ENCODE measurements at places on chromosomes 1 and 21. TPM values are rescaled to one million over a fixed set of nuclear protein-coding genes. Genes with fewer than 3 reads are reported as not detected.

GRCh38 chr1:182173808-182174512, 112.4 kb upstream of the ZNF648 start:
- no peaks in the 10 kb centered on the region for H3K4me1 ChIP-seq
- no peak overlapping the region for H3K27ac ChIP-seq
- H3K4me3 ChIP-seq, result no peak overlapping the region
- H3K27me3 ChIP-seq, result no peaks in the 10 kb centered on the region
- H3K36me3 ChIP-seq, result no peaks in the 10 kb centered on the region

DNA sequence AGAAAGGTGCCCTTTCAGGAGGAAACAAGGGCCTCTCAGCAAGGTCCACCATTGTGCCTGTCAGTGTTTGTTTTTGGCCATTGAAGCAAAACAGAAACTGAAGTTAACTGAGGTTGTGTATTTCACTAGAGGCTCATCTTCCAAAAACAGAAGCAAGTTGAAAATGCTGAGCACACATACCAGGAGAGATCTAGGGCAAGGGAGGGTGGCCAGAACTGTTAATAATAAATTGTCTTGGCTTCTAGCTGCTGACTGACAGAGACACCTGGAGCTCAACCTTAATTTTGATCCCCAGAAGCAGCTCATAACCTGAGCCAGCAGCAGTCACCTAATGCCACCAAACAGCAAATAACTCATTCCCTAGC, 5.2 kb downstream of the AGMAT start:
- DNase-seq, result no peak
- H3K36me3 ChIP-seq, result no peaks in the 10 kb centered on the region
- H3K4me1 ChIP-seq, result peaks cover 22% of the 10 kb centered on the region
- peaks cover 3% of the 10 kb centered on the region for H3K27me3 ChIP-seq
- H3K4me3 ChIP-seq, result no peak overlapping the region
- H3K27ac ChIP-seq, result peak overlapping the region; percentile 10

DNA sequence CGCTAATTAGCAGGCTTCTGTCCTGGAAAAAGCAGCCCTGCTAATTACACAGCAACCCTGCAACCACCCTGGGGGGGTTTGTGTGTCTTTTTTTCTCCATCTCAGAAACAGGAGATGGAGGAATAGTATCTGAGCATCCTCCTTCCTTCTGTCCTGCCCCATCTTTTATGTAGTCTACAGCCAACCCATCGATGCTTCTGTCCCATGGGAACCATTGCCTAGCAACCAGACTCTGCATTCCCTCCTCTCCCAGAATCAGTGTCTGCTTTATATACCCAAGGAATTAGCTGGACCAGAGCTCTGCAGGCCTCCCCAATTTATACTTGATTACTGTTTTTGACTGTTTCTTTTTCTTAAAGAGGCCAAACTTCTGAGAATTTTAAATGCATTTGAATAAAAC, 35.1 kb downstream of the LRRC38 start:
- H3K36me3 ChIP-seq, result no peaks in the 10 kb centered on the region
- no peak overlapping the region for H3K27ac ChIP-seq
- H3K27me3 ChIP-seq, result no peaks in the 10 kb centered on the region

- H3K27me3 ChIP-seq, result peaks cover 2% of the 10 kb centered on the region
- no peak overlapping the region for H3K4me3 ChIP-seq
- H3K4me1 ChIP-seq, result peaks cover 4% of the 10 kb centered on the region
Measured at GRCh38 chr1:246332078-246332477, 175.0 kb downstream of the SMYD3 start.

DNA sequence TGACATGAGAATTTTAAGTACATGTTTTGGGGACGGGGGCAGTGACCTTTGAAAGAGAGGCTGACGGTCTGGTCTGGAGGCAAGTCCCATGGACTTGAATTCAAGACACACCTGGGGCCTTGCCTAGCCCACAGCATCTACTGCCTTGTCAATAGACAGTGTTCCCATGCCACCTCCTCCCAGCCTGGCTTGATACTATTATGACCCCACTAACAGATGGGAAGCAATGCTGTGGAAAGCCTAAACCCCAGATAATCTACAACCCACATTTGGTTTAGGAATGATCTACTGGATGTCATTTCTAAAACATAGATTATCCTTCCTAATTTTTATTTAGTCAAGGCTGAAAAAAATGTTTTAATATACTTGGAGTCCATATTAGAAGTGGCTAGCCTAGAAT, 17.8 kb upstream of the NFASC start:
- no peaks in the 10 kb centered on the region for H3K4me1 ChIP-seq
- H3K4me3 ChIP-seq, result no peak overlapping the region
- H3K27me3 ChIP-seq, result no peaks in the 10 kb centered on the region
- H3K36me3 ChIP-seq, result no peaks in the 10 kb centered on the region

CA6 gene
- not detected for polyA plus RNA-seq

- H3K4me1 ChIP-seq, result no peaks in the 10 kb centered on the region
- H3K36me3 ChIP-seq, result no peaks in the 10 kb centered on the region
- H3K4me3 ChIP-seq, result no peak overlapping the region
- H3K27me3 ChIP-seq, result peaks cover 5% of the 10 kb centered on the region
- H3K27ac ChIP-seq, result no peak overlapping the region
Measured at GRCh38 chr1:181918880-181919525, 142.5 kb downstream of the ZNF648 start.

PM20D1 gene
- polyA plus RNA-seq, result 2.6 TPM

DNA sequence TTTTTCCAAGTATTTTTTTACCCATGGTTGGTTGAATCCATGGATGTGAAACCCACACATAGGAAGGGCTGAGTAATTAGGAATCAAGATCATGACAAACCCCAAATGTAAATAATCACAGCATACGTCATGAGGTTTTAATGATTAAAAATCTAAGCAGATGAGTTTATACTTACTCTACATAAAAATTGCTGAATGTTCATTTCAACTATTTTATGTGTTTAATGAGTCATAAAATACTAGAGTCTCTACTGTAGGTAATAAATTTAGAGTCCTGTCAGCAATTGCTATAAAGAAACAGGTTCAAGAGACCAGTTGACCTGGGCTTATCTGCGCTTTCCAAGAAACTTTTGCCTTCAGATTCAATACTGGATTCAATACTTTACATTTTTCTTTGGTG, 18.2 kb downstream of the CTH start:
- H3K36me3 ChIP-seq, result peaks cover 6% of the 10 kb centered on the region
- no peak overlapping the region for H3K27ac ChIP-seq
- no peaks in the 10 kb centered on the region for H3K4me1 ChIP-seq
- no peak for DNase-seq
- H3K4me3 ChIP-seq, result no peak overlapping the region

FCRLB gene
- 6.7 TPM for polyA plus RNA-seq

GRCh38 chr21:18449605-18450550, 46.3 kb upstream of the TMPRSS15 start:
- no peaks in the 10 kb centered on the region for H3K4me1 ChIP-seq
- H3K27me3 ChIP-seq, result no peaks in the 10 kb centered on the region
- DNase-seq, result no peak

NECTIN4 gene
- not detected for polyA plus RNA-seq

GRCh38 chr21:45293220-45293725, 5.6 kb upstream of the POFUT2 start:
- H3K36me3 ChIP-seq, result no peaks in the 10 kb centered on the region
- no peak for DNase-seq
- H3K4me3 ChIP-seq, result no peak overlapping the region
- H3K27me3 ChIP-seq, result peaks cover 5% of the 10 kb centered on the region

GOLT1A gene
- not detected for polyA plus RNA-seq

DNA sequence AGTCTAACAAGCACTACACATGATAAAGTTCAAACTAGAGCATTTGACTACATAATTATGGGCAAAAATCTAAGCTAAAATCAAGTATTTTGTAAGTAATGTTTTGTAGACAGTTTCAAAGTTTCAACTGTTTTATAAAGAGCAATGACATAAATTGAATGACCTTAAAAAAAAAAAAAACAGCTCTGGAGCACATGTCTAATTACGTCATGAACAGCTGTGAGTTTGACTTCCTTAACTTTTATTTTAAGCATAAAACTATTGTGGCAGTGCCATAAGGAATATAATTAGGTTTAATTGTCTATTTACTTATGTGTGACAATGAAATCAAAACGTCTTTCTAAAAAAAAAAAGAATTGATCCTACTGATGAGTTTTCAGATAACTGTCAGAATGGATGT, 272.5 kb upstream of the LRRC7 start:
- no peaks in the 10 kb centered on the region for H3K36me3 ChIP-seq
- no peak overlapping the region for H3K27ac ChIP-seq
- H3K27me3 ChIP-seq, result no peaks in the 10 kb centered on the region
- no peak overlapping the region for H3K4me3 ChIP-seq
- no peaks in the 10 kb centered on the region for H3K4me1 ChIP-seq
- DNase-seq, result no peak

GSTM4 gene
- 33.4 TPM for polyA plus RNA-seq

- H3K4me3 ChIP-seq, result no peak overlapping the region
- DNase-seq, result no peak
- H3K4me1 ChIP-seq, result peaks cover 29% of the 10 kb centered on the region
- no peaks in the 10 kb centered on the region for H3K27me3 ChIP-seq
- no peak overlapping the region for H3K27ac ChIP-seq
Measured at GRCh38 chr1:150156868-150157603, 7.3 kb downstream of the PLEKHO1 start.

- no peak overlapping the region for H3K27ac ChIP-seq
- no peaks in the 10 kb centered on the region for H3K4me1 ChIP-seq
- peak; percentile 38 for DNase-seq
- no peak overlapping the region for H3K4me3 ChIP-seq
- H3K27me3 ChIP-seq, result peaks cover 6% of the 10 kb centered on the region
Measured at GRCh38 chr1:201408176-201408833, 9.2 kb upstream of the LAD1 start.

PGLYRP3 gene
- polyA plus RNA-seq, result not detected

DNA sequence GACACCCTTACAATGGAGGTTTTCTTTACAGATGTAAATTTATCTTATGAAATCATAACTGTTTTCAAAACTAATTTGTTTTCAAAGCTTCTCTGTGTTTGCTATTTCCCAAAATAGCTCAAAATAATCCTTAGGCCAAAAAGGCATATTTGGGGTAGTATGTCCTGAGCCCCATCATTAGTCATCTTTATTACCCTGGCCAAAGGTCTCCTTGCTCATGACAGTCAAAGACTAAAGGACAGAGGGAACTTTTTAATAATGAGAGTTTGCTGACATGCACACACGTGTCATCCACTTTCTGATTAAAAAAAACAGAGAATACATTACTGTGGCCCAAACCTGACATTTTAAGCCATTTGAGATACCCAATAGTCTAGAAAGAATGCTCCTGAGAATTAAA, 221.9 kb upstream of the DUSP10 start:
- no peaks in the 10 kb centered on the region for H3K36me3 ChIP-seq
- peaks cover 18% of the 10 kb centered on the region for H3K4me1 ChIP-seq
- no peaks in the 10 kb centered on the region for H3K27me3 ChIP-seq
- no peak for DNase-seq

DNA sequence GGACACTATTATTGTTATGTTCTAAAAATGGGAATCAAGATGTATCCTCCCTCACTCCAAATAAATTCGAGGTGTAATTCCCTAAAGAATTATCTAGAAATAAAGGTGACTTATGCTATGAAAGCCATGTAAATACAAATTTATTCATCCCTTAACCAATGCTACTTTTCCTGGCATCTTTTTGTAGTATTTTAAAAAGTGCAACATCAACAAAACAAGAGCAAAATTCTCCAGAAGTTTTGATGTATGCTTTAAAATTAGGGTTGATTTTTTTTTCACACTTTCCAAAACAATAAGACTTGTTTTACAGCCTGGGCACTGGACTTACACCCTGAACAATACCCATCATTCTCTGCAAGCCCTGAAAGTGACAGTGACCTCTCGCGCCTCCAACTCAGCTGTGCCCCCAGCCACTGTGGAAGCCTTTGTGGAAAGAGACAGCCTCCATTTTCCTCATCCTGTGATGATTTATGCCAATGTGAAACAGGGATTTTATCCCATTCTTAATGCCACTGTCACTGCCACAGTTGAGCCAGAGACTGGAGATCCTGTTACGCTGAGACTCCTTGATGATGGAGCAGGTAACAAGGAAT, 21.4 kb upstream of the CLCA1 start:
- DNase-seq, result no peak
- no peaks in the 10 kb centered on the region for H3K36me3 ChIP-seq
- H3K4me3 ChIP-seq, result no peak overlapping the region
- no peaks in the 10 kb centered on the region for H3K4me1 ChIP-seq

DNA sequence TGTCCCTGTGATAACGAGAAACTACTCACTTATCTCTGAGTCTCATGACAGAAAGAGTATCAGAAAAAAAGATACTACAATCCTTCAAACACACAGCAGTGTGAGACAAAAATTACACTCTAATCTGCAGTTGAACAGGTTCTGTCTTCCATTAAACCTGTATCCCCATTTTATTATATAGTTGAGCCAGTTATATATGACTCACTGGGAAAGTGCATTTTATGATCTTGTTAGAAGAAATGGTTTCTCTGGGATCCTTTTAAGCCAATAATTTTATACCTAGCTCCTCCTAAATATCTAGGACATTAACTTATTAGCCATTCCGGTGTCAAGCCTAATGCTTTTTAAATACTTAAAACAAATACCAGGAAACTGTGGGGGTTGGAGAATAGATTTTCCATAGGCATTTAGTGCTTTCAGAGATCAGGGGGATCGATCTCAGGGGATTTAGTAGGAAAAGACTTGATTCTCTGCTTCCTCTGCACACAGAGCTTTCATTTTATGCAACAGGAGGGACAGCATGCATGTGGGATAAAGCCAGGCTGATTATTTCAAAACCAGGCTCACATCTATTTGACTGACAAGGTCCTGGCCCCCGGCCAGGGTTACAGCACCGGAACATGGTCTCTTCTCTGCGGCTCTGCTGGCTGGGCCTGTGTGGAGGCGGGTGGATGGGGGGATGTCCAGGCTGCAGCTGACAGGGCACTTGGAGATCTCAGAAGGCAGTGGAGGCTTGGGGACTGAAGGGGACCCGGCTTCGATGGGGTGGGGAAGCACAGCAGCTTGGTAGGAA, 310.6 kb downstream of the DISC1 start:
- H3K36me3 ChIP-seq, result peaks cover 4% of the 10 kb centered on the region
- H3K4me3 ChIP-seq, result no peak overlapping the region
- no peak for DNase-seq

FCRL5 gene
- not detected for polyA plus RNA-seq

GRCh38 chr1:76715474-76715873, 151.8 kb upstream of the ST6GALNAC5 start:
- no peak overlapping the region for H3K27ac ChIP-seq
- no peak for DNase-seq
- no peaks in the 10 kb centered on the region for H3K36me3 ChIP-seq
- H3K4me1 ChIP-seq, result no peaks in the 10 kb centered on the region

DNA sequence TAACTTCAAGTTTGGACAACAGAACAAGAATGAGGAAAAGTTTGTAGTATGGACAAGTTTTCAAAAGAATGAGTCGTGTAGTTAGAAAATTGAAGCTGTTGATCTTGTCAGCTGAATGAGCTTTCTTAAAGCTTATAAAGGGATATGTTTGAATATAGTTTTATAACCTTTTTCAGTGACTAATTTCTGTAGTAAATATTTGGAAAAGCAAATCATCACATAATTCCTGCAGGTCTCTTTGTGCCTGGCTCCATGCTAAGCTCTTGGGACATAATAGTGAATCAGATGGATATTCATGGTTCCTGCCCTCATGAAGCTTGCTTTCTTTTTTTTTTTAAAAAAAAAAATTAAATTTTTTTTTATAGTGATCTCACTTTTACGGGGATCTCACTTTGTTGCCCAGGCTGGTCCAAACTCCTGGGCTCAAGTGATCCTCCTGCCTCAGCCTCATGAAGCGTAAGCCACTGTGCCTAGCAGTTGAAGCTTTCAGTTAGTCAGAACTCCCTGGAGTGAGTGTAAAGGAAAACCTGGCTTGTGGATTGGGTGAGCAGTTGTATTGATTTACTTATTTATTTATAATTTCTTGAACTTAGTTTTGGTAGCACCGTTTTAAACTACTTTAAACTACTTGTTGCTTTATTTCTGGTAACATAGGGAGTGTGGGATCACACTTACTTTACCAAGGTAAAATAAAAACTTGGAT, 15.5 kb downstream of the DYRK1A start:
- no peak overlapping the region for H3K4me3 ChIP-seq
- peak overlapping the region; percentile 27 for H3K27ac ChIP-seq
- peaks cover 100% of the 10 kb centered on the region for H3K4me1 ChIP-seq
- peaks cover 2% of the 10 kb centered on the region for H3K27me3 ChIP-seq
- no peak for DNase-seq
